ENCODE measurements at places on chromosomes 2 and 18.
A peak's percentile ranks its signal among the peaks of the same experiment; 100 is the strongest.

GRCh38 chr2:209918251-209918650 lies 84.2 kb upstream of the RPE start:
- no peak for DNase-seq

GRCh38 chr2:152395103-152395502 lies 60.1 kb downstream of the FMNL2 start:
- DNase-seq = peak; percentile 15

DNA sequence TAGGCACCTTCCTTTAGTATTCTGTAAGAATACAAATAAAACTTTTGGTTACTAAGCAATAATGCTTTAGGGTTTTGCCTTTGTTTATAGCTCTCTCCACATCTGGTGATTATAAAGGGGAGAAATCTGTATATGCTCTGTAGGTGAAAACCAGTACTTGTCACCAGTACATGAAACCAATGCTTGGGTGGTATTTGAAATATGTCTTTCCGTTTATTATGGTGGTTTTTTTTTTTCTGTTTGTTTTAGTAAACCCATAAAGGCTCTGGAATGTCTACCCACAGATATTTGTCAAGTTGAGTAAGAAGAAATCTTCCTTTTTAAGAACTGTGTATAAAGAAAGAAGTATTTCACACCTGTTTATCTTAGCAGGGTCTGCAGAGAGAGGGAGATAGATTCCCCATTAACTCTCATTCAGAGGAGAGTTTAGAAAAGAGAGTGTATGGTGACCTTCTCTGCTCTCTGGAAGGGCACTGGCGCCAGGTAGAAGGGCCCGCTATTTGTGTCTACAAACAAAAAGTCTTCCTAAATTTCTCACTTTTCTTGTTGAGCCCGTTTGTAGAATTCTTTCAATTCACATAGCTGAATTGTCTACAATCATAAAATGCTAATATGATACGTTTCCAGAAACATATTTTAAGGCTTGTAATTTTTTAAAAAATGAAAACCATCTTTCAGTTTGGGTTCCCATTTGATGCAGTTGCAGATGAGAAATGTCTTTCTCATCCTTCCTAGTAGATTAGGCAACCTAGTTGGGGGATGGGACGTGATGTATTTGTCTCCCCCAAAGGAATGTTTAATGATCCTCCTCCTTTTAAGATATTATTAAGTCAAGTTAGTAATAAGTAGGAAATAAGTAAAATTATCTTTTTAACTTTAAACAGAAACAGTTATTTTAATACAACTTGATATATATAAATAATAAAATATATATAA lies 33.9 kb downstream of the MAP3K20 start:
- DNase-seq = no peak

DNA sequence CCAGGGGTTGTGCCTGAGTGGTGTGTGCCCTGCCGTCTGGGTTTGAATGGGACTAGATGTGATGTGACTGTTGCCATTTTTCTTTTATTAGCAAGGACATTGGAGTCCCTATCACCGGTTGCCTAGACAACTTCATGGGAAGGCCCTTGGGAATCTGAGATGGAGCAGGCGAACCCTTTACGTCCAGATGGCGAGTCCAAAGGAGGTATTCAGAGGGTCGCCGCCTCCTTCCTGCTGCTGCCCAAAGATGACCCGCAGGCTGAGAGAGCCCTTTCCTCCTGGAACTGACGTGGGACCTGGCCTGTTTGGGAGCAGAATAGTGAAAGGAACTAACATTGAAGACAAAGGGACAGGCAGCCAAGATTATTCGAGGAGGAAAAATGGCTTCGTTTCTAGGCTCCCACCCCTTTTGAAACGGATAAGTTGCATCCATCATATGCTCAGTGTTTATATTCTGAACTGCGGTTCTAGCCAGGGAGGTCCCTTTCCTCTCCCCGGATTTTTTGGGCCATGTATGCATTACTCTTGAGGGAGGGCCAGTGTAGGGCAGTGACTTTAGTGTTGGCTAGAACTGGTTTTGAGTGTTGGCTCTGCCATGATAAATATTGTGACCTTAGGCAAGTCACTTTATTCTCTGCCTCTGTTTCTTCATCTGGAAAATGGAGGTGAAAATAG lies 673 bp downstream of the CENPO start:
- peak; percentile 7 for DNase-seq

GRCh38 chr2:74655579-74655978 lies 1.5 kb downstream of the SEMA4F start:
- DNase-seq = no peak

DNA sequence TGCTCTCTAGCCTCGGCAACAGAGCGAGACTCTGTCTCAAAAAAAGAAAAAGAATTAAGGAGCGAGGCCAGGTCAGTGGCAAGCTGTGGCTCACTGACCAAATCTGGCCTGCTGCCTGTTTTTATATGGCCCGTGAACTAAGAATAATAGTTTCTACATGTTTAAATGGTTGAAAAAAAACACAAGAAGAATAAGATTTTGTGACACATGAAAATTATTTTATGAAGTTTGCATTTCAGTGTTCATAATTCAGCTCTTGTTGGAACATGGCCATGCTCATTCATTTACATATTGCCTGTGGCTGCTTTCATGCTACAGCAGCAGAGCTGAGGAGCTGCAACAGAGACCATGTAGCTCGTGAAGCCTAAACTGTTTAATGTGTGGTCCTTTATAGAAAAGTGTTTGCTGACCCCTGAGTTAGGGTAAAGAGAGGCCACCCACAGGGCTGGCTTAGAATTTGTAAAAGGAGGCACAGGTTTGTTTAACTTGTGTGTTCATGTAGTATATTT lies 59.5 kb downstream of the MFSD6 start:
- no peak for DNase-seq

GRCh38 chr2:37792366-37792765 lies 120.9 kb upstream of the CDC42EP3 start:
- DNase-seq = no peak

- DNase-seq = no peak
Measured at GRCh38 chr2:203396667-203397066, 68.5 kb downstream of the ABI2 start.

GRCh38 chr18:31482051-31482450 lies 15.9 kb upstream of the DSG2 start:
- DNase-seq = no peak

DNA sequence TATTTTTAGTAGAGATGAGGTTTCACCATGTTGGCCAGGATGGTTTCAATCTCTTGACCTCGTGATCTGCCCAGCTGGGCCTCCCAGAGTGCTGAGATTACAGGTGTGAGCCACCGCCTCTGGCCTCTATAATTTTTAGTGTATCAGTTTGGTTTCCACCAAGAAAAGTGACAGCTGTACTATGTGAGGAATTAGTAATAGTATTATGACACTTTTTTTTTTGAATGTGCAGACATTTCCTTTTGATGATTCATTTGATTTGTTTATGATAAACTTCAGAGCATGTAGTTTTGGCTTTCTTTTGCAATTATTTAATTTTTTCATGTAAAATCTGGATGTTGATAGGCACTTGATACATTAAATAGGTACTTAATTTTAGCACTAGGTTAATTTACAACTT lies 61.5 kb downstream of the PTPN4 start:
- no peak for DNase-seq

GRCh38 chr2:133801946-133802345 lies 233.7 kb upstream of the NCKAP5 start:
- no peak for DNase-seq

GRCh38 chr18:79434607-79435401 lies 39.1 kb downstream of the NFATC1 start:
- DNase-seq = no peak

GRCh38 chr2:65153515-65153914 lies 23.6 kb upstream of the RAB1A start:
- DNase-seq = no peak

GRCh38 chr2:15076668-15077067 lies 444.2 kb downstream of the LRATD1 start:
- DNase-seq = no peak

- no peak for DNase-seq
Measured at GRCh38 chr2:82740527-82740926, 1718.6 kb downstream of the SUCLG1 start.

DNA sequence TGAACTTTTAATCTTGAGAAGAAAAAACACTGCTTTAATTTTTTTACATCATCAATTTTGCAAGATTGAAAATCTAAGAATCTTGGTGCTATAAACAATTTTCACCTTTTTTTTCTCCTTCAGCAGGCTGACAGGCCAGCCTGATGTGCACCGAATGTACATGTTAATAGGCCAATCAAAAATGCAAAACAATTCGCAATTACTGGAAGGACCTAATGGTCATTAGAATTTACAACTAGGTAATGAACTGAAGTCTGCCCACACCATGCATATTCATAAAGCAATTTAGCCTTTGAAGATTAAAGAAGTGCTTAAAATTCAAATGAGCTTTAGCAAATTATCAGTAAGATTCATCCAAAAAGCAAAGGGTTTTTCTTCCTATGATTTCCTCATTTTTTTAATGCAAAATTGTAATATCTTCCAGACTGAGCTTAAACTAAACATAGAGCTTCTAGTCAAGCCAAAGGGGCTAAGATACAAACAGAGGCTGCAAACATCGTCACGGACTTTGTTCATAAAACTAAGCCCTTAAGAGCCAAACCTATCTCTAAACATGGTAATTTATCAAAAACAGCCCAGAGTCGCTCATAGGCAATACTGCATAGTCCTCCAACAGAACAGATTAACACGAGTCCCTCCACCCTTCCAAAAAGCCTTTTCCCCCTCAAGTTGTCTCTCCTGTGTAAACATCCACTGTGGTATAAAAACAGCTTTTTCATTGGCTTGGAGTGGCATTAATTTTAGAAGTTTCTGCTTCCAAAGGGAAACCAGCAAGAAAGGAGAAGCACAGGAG lies 18.4 kb downstream of the BCL11A start:
- DNase-seq = no peak

DNA sequence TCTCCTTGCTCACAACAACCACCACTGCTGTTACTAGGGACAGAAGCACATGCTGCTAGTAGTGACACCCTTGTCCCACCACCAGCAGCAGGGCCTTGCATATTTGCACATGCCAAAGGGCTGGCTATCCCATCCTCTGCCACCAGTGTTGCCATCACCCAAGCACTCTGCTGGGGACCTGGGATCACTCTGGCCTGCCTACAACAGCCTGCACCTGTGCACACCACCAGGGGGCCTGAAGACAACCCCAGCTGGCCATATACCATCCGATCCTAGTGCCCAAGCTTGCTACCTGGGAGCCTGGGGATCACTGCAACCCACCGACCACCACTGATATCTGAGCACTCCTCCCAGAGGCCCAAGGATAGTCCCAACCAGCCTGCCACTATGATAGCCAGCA lies 99.9 kb upstream of the FANCL start:
- no peak for DNase-seq

- no peak for DNase-seq
Measured at GRCh38 chr18:26777351-26778053, 88.0 kb downstream of the AQP4 start.

DNA sequence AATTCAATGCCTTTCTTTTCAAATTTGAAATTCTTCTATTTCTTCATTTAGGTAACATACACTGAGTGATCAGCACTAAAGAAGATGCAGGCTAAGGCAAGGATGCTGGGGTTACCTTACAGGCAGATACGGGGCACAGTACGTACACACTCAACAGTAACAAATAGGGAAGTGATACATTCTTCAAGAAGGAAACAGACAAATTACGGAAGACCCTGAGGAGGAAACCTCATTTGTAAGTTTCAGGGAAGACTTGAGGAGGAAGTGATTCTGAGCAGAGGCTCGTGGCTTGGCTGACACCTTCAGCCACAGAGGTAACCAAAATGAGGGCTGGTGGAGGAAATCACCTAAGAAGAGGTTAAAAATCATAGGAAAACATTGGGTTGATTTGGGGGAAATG lies 1108.3 kb upstream of the KLHL29 start:
- DNase-seq = no peak

DNA sequence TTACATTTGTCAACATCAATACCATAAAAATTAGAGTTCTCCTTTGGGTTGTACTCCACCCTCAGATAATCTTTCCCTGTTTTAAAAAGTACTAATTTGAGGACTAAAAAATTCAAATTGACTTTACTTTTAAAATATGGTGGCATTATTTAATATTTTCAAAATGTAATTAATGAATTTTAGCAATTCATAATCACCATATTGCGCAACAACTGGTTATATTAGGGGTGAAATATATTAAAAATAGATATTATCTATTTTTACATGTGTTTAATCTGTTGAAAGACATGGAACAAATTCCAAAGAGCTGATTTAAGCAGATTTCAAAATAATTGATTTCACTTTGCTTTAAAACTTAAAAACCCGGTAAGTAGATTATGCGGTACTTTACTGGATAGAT lies 236.6 kb upstream of the NOL4 start:
- DNase-seq = no peak

- no peak for DNase-seq
Measured at GRCh38 chr2:197914778-197915177, 110.4 kb downstream of the PLCL1 start.

DNA sequence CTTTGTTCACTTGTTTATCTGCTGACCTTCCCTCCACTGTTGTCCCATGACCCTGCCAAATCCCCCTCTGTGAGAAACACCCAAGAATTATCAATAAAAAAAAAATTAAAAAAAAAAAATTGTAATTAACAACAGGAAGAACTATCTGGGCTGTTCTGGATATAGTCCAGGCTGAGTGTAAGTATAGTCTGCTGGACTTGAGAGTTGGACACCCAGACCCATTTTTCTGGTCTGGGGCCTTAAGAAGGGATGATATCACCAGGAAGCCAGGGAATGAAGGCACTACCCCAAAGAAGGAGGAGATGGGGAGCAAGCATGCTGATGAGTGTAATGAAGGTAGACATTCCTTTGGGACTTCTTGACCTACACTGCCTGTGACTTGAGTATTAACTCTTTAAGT lies 72.1 kb upstream of the ZFP36L2 start:
- DNase-seq = no peak

GRCh38 chr2:86010083-86010482 lies 95.6 kb downstream of the POLR1A start:
- no peak for DNase-seq

- no peak for DNase-seq
Measured at GRCh38 chr2:221817052-221817451, 244.9 kb upstream of the EPHA4 start.

- no peak for DNase-seq
Measured at GRCh38 chr2:214481204-214481603, 70.3 kb downstream of the VWC2L start.

GRCh38 chr2:98881153-98881650 lies 54.8 kb downstream of the CRACDL start:
- DNase-seq = no peak

GRCh38 chr2:177252808-177253531 lies 11.6 kb downstream of the NFE2L2 start:
- no peak for DNase-seq

DNA sequence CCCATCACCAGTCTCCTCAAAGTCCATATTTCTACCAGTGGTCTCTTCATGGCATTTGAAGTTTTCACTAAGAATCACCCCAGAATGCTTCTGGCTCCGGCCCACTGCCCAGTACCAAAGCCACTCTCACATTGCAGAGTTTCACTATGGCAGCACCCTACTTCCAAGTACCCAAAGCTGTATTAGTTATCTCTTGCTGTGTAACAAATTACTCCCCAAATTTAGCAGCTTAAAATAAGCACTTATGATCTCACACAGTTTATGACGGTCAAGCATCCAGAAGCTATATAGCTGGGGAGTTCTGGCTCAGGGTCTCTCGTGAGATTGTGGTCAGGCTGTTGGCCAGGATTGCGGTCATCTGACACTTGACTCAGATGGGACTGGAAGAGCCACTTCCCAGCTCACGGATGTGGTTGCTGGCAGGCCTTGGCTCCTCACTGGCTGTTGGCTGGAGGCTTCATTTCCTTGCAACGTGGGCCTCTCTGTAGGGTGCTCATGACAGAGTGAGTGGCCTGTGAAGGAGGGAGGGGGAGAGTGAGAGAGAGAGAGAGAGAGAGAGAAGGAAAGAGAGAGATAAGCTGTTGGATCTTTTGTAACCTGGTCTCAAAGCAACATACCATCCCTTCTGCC lies 189.5 kb downstream of the CTIF start:
- no peak for DNase-seq

Data from T47D (cell line).